Stimulated activated CD4-positive, alpha-beta T cell treated with anti-CD3 and anti-CD28 coated beads, Interleukin-1b, Interleukin-23, amount 100 ng/mL, for 1 hour (primary cell): ENCODE measurements at places on chromosomes 12 and 14.
A peak's percentile ranks its signal among the peaks of the same experiment; 100 is the strongest.

DNA sequence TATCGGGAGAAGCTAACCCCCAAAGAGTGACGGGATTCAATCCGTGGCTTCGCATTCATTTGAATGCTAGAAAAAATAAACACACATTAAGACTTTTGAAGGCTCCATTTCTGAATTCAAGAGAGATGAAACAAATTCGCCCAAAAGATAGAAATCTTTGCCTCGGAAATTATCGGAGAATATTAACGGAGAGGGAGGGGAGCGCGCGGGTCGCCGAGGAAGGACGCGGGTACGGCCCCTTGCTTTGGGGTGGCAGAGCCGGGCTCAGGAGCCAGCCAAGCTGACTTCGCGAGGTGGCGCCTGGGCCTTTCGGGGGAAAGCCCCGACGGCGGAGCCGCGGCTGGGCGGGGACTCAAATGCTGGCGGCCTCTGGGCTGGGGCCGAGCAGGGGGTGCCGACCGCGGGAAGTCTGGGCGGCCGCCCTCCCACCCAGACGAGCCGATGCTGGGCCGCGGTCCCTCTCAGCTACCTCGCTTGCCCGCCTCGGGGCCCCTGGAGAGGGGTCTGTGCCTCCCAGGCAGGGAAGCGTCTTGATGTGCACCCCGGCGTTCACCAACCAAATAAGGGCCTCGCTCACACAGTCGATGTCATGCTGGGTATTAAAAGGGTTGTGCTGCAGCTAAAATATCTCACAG, 14.7 kb downstream of the NKX2-1 start:
- no peak for DNase-seq

DNA sequence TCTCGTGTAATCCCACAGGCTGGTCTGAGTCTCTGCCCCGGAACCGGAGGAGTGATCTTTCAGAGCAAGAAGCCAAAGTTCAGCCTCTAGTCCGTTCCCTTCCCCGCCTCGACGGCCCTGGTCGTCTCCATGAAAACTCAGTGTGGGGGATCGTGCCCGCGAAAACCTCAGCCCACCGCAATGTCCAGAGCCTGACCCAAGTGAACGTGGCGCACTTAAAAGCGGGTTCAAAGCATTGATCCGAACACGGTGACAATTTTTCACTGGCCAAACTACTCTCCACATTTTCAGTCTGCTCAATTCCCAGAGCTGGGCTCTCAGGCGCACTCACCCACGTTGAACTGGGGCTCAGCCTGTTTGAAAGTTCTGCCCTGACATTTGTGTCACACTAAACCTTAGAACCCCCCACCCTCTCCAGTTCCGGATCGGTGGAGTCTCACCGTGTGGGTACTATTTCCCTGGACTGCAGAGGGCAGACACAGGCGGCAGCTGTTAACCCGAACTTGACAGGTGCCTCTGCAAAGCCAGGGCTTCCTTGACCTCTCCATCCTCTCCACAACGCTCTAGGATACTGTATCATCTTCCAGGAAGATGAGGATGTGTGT, 886 bp upstream of the PRICKLE1 start:
- no peak for DNase-seq

DNA sequence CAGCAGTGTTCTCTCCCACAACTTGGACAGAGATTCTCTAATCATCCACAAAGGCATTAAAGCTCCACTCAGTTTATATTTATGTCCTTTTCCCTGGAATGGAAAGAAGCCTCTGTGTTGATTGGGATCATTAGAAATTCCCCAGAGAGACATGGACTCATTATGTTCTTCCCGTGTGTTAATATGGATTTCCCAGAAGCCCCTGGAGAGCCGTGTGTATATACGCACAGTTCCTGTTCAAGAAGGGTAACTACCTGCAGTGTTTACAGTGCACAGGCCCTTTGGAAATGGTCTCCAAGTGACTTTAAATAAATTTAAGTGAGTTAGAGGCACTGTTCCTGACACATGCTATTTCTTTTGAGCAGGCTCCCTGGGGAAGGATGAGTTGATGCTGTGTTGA, 428.0 kb upstream of the TMTC1 start:
- no peak for DNase-seq

DNA sequence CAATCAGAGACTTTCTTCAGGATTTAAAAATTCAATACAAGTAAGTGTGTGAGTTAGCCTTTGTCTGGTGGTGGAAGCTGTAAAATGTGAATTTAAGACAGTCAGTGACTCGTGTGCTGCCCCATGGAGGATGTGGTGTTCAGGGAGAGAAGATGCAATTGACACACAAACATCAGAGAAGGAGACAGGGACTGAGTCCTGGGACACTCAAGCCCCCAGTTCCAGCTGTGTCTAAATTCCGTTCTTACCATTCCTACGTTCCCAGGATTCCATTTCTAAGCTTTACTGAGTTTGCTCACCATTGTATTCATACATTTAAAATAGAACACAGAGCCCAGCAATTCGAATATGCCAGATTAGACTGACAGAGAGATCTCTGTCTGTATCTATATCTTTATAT, 67.6 kb downstream of the C12orf56 start:
- DNase-seq, result no peak

DNA sequence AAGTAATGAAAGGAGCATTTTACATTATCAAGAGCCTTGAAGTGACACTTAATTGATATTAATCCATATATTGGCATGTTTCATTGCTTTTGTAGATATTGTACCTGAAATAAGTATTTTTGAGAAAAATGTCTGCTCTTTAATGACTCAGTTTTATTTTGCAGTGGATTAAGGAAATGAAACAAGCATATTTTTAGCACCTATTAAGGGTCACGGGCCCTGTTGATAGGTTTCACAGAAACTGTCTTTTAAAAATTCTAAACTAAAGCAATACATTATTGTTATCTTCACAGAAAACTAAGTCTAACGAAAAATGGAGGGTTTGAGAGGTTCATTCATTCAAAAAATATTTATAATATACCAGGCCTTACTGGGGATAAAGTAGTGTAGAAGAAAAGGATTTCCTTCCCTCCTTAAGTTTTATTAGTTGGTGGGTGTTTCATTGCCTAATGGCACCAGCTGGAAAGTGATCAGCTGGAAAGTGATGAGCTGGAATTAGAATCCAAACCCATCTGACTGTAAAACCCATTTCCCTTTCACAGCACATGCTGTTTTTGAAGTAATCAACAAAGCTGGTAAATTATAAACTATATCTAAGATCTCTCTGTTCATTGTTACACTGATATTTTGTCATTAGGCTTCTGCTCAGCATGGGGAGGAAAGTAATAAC, 54.2 kb downstream of the PTPRQ start:
- DNase-seq, result no peak

- no peak for DNase-seq
These were observed 23.7 kb upstream of the TUBA1A start for GRCh38 chr12:49212572-49212971.

DNA sequence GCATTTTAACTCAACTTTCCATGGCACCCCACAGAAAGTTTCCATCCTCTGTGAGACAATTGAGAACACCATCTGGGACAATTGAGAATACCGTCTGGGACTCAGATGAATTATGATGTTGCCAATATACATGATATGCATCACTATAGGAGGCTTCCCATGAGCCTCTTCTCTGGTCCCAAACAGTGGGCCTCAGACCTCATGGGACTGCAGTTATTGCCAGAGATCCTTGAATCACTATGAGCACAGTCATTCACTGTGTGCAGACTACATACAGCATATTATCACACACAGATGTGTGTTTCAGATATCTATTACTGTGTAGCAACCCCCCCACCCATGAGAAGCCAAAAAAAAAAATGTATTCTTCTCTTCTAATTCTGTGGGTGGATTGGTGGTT, 134.4 kb downstream of the GXYLT1 start:
- no peak for DNase-seq

DNA sequence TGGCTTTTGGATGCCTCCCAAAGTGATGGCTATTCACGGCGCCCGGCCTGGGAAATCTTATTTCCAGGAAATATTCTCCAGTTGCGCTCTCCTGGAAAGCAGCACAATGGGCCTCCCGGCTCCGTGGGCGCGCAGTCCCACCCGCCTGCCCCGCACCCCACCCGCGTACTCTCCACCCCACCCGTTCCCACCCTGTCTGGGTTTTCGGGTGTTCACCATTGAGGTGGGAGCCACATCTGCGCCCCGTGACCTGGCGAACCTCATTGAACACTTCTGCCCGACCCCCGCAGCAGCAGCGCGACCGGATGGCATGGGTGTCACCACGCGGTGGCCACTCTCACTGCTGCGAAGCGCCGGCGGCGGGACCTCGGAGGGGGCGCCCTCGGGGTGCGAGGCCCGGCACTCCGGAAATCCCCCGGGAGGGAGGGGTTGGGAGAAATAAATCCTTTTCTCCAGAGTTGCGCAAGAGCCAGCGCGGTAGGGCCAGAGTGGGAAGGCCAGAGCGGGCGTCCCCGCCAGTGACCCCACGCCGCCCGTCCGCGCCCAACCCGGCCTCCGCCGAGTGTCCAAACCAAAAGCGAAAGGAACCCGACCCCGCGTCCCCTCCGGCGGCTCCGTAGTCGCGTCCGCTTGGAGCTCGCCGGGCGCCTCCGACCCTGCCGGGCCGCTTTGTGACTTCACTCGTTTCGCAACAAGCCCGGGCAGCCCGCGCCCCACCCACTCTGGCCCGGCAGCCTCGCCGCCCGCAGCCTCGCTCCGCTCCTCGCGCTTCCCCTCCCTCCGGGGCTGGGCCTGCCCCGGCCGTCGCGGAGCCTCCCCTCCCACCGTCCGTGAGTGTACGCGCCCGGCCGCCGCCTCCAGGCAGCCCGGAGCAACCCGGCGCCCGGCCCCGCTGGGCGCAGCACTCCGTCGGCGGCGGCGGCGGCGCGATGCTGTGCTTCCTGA, at the start of gene DRAM1:
Gene DRAM1, plus strand, starts transcription at position 720 of the 945 bp plus-strand sequence. Its CDS starts 210 bp downstream, at position 930.
- peak; percentile 40 for DNase-seq

DNA sequence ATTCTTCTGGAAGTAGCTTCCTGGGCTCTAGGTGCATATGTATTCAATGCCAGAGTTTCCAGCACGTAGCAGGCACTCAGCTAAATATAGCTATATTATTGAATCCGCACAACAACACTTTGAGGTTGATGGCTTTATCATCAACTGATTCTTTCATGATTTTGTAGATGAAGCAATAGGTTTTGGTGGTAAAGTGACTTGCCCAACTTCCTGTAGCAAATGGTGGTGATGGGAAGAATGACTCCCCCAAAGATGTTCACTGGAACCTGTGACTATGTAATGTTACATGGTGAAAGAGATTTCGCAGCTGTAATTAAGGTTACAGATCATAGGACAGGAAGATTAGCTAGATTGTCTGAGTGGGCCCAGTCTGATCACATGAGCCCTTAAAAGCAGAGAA, 3.2 kb downstream of the TDRD9 start:
- DNase-seq, result no peak

DNA sequence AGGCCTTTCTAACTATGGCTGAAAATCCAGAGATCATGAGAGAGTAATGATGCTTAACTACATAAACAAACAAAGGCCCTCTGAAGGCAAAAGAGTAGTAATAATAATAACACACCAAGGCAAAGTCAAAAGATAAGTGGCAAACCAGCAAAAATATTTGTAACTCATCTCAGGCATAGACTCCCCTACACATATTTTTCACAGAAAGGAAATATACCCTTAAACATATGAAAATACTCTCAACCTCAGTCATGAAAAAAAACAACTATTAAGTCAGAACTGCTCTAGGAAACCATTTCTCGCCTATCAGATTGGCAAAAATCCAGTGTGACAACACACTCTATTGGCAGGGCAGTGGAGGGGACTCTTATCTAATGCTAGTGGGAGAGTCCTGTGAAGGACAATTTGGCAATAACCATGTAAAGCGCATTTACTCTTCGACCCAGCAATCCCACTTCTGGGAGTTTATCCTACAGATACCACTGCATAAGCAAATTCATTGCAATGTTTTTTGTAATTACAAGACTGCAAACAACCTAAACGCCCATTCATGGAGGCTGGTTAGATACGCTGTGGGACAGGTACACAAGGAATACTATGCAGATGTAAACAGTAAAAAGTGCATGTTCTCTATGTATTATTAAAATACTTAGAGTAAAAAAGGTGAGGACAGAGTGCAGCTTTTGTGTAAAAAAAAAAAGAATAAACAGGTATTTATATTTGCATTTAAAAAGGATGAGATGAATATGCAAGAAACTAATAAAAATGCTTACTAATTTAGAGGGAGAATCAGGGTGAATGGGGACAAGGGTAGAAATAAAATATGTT, 26.0 kb upstream of the IL22 start:
- no peak for DNase-seq

GRCh38 chr14:71471634-71472355, 460.4 kb upstream of the RGS6 start:
- no peak for DNase-seq

DNA sequence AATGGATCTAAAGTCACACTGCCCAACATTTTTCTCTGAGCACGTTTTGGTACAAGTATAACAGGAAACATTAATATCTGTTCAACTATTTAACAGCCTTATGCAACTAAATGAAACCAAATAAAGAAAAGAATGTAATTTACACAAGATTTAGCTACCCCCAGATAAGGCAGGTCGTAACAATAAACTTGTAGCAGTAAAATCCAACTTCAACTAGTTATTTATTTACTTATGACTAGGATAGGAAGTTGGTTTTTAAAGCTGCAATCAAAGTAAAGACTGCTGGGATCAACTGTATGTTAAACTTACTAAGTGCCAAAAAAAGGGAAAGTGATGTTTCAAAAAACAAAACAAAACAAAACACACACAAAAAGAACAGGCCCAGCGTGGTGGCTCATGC, 30.9 kb downstream of the FERMT2 start:
- no peak for DNase-seq
